ENCODE measurements at places on chromosomes 7 and 10. TPM values are rescaled to one million over a fixed set of nuclear protein-coding genes. Genes with fewer than 3 reads are reported as not detected.

PIK3CG gene
- 2.2 TPM for total RNA-seq

RBM20 gene
- total RNA-seq: 1.3 TPM

GRCh38 chr7:14092331-14092730, 102.9 kb upstream of the ETV1 start:
- no peak for DNase-seq
- no peaks in the 10 kb centered on the region for H3K36me3 ChIP-seq
- no peak overlapping the region for H3K27ac ChIP-seq
- H3K4me1 ChIP-seq: no peaks in the 10 kb centered on the region
- no peaks in the 10 kb centered on the region for H3K27me3 ChIP-seq

GRCh38 chr7:105826143-105826542, 50.3 kb downstream of the ATXN7L1 start:
- no peak for DNase-seq
- H3K4me1 ChIP-seq: peaks cover 16% of the 10 kb centered on the region
- H3K27me3 ChIP-seq: no peaks in the 10 kb centered on the region
- no peak overlapping the region for H3K4me3 ChIP-seq
- no peaks in the 10 kb centered on the region for H3K36me3 ChIP-seq

DNA sequence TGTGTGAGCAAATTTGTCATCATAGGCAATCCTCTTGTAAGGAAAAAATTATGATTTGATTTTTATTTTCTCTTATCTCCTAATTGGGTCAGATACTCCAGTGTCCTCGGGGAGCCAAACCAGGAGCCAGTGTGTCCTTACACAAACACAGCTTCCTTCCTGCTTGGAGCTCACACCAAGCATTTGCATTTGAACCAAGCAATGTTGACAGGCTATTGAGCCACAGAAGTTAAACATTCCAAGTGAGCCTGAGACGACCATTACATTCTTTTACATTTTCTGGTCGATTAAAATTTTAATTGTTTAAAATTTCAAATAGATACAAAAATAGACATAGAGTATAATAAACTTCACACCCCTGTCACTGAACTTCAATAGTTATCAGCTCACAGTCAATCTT, 194.8 kb downstream of the CFTR start:
- peaks cover 8% of the 10 kb centered on the region for H3K4me1 ChIP-seq
- H3K36me3 ChIP-seq: no peaks in the 10 kb centered on the region
- no peak overlapping the region for H3K27ac ChIP-seq

- H3K4me3 ChIP-seq: no peak overlapping the region
- H3K4me1 ChIP-seq: peaks cover 16% of the 10 kb centered on the region
- H3K27me3 ChIP-seq: no peaks in the 10 kb centered on the region
- H3K36me3 ChIP-seq: no peaks in the 10 kb centered on the region
These were observed 52.9 kb upstream of the HBP1 start for GRCh38 chr7:107115762-107116540.
